ENCODE measurements at places on chromosomes 5 and 9.

GRCh38 chr5:2181149-2181548 lies 298.4 kb upstream of the IRX4 start:
- DNase-seq = no peak

DNA sequence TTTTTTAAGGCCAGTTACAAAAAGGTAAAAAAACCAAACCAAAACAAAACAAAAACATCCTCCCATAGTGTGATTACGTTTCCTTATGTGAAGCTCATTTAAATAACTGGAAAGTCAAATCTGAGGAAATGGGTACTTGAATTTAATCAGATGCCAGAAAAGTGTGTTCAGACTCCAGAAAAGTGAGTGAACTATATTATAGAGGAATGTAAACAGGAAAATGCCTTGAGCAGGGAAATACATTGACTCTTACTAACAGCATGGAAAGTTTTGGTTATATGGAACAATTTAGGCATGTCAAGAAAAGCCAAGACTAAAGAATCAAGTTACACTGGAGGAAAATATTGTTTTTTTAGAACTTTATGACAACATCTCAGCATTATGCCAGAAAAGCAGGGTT lies 37.8 kb upstream of the RNF20 start:
- no peak for DNase-seq

DNA sequence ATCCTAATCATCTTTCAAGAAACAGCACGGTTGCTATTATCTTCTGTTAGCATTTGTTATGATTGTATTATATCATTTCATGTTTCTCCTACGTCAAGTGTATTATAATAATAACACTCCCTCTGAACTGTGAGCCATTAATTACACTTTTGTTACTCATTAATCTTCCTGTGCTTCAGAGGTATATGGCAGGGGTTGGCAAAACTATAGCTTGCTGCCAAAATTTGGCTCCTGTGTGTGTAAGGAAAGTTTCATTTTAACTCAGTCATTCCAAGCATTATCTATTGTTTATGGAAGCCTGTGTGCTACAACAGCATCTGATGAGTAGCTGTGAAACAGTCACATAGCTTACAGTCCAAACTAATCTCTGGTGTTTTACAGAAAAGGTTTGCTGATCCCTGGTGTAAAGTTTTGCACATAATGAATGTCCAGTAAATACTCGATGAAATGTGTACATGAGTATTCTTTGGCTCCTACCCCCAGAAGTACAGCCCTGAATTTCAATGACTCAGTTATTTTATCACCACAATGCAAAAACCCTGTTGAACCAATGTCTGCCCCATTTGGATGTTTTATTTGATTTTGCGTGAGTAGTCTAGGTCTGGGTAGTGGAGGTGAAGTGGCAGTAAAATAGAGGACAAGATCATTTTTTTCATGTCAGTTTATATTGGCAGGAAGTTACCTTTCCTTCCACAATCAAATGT lies 648.2 kb downstream of the MAT2B start:
- no peak for DNase-seq

GRCh38 chr5:143177263-143177983 lies 226.1 kb downstream of the NR3C1 start:
- no peak for DNase-seq

- no peak for DNase-seq
Observed at GRCh38 chr9:17509701-17510100, 69.2 kb upstream of the SH3GL2 start.

GRCh38 chr5:69170495-69170894 lies 3.5 kb downstream of the CCNB1 start:
- no peak for DNase-seq

GRCh38 chr5:149256451-149256850 lies 15.2 kb upstream of the AFAP1L1 start:
- no peak for DNase-seq

- DNase-seq = no peak
Observed at GRCh38 chr9:129458663-129459546, 162.0 kb downstream of the C9orf50 start.

DNA sequence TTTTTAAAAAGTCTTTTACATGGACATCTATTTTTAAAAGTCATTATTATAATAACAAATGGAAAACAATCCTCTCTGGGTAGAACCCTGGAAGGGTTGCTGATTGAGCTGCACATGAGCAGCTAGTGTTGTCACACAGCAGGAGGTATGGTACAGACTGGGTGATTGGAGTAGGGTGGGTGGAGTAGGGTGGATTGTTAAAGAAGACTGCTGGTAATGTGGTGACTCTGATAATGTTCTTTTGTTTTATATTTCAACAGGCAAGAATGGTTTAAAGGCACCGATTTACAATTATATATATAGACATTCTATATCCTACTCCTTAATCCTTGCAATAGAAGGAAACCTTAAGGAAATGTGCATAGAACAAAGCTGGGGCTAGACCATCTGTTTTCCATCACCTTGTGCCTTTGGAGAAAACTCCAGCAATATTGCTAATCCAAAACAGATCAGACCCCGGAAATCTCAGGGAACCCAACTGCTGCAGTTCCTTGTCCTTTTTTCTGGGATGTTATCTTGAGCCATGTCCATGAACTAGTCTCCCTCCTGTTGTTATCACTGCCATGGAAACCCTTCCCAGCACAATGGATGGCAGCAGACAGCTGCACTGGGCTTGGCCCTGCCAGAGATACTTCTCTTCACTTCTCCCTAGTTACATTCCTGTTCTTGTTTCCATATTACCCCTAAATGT lies 129.7 kb downstream of the YIPF5 start:
- DNase-seq = no peak

DNA sequence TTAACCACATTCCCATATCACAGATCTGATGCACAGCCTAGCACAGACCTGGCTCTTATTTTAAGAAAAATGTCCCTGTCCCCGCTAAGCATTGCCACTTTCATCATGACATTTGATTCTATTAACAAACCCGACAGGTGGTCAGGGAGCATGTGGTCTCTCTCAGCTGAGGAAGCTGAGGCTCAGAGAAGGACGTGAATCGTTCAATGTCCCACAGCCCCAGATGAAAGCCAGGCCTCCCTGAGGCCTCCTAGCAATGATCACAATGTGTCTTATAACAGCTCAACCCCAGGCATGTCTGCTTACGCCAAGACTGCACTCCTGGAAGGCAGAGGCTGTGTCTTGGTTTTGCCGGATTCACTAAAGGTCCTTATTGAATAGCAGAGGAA lies 10.4 kb upstream of the CRB2 start:
- no peak for DNase-seq

- no peak for DNase-seq
Observed at GRCh38 chr9:114290561-114290986, 32.3 kb upstream of the ORM1 start.

- no peak for DNase-seq
Observed at GRCh38 chr5:77463905-77464304, 28.2 kb downstream of the WDR41 start.

DNA sequence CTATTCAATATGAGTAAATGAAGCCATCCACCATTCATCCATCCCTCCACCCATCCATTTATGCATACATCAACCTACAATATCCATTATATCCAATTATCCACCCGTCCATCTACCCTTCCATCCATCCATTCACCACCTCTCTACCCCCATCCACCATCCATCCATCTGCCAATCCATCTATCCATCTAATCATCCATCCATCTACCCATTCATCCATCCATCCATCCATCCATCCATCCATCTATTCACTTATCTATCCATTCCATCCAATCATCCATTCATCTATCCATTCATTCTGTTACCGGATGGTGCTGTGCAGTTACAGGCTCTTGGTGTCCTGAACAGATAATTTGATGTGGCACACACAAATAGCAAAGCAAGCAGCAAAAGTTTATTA lies 10.7 kb downstream of the PAEP start:
- DNase-seq = no peak

DNA sequence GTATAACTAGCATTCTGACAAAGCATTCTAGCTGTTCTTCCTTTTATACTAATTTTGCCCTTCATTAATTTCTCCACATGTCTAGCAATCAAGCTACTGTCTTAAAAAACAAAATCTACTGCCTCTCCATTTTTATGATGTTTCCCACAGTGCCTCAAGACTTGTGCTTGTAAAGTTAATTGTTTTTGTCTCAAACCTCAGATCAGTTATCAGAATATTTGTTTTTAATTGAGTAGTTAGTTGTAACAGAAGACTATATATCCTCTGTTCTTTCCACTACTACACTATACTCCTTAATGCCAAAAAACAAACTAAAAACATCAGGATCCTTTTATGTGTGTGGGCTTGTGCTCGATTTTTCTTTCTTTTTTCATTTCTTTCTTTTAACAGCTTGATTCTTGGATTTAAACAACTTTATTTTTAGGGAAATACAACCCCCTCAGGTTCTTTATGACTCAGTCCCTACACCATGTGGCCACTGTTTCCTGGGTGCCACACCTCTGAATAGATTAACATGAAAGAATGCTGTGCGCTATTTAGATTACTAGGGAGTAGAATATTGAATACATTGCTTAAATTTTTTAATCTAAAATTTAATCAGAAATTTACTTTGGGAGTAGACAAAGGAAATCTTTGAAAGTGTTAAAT lies 1.2 kb downstream of the ASPN start:
- DNase-seq = no peak

DNA sequence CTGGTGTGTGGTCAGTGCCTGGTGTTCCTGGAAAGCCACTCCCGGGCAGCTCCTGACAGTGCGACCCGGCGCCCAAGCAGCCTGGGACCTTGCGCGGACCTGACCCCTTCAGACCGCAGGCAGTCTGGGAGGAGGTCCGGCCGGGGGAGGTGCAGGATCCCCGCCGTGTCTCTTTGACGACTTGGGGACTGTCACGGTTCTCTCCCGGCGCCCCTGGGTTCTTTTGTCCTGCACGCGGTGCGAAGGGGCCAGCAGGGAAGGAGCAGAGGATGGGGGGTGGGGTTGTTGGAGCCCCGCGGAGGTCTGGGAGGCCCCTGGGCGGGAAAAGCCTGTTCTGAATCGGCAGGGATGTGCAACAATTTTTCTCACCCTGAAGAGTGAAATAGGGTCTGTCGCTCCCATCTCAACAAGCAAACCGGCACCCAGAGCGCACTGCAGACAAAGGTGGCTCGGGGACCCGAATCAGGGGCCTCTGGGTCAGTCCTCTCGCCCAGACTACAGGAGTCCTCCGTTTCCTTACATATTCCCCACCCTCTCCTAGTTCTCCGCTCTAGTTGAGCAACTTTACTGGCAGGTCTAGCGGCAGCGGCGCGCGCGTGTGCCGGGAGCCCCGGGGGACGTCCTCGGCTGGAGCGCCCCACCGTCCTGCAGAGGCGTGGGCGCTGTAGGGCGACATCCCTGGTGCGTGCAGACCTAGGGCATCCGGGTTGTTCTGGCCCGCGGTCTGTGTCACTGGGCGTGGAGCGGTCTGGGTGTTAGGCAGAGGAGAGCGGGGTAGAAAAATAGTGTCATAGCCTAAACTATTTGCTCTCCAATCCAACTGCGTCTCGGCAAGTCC lies 1.2 kb downstream of the VCAN start:
- DNase-seq = peak; percentile 29

DNA sequence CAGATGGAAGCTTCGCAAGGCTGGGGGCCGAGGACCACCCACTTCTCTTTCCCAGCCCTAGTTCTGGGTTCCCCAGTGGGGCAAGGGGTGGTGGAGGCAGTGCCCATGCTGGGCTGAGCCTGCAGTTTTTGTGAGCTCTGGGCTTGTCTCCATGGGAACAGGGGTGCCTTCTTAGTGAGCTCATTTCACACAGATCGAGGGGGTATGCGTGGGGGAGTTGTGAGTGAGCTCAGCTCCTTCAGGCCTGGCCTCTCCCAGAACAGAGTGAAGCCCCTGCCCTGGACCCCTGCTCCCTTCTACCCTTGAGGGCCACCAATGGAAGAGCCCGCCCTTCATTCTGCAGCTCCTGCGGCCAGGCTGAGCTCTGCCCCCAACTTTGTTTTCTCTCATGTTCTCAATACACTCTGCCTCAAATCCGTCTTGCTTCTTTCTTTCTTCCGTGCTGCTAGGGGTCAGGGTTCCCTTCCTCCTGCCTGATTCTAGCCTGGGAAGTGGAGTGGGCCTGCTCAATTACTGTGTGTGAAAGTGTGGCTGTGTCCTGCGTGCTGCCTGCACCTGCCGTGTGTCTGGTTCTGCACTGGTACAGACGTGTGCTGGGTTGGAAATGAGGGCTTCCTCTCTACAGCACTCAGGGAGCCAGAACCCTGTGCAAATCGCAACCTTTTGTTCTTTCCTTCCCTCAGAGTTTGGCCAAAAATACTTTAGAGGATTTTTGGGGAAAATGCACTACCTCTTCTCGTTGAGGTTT lies 9.0 kb upstream of the MYOZ3 start:
- no peak for DNase-seq

GRCh38 chr9:115117999-115118878 lies at the start of gene TNC:
Gene TNC (minus strand): TSS chr9:115118157. CDS start chr9:115091018, 27,139 bp downstream.
- peak; percentile 38 for DNase-seq

DNA sequence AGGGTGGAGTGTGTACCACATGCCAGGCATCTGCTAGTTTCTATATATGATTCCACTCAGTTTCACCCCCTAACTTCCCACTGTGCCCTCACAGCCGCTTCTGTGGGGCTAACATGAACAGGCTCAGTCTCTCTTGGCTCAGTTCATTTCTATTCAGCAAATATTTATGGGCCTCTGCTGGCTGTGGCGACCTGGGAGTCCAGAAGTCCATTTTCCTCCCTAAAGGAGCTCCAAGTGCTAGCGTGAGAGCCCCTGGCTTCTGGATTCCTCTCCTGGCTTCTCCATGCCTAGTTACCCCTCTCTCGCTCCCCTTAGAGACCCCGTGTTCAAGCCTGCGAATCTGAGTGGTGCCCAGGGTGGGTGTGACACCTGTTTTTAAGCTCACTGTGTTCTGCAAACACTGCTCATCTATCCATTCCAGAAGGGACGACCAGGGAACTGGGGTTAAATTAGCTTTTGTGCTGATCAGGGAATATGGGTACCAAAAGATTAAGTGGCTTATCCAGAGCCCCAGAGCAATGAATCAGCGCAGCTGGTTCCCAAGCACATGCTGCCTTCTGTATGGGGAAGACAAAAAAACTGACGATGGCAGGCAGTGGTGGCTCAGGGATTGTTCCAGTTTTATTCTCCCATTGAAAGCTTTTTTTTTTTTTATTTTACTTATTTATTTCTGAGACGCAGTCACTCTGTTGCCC lies 57.6 kb downstream of the HMCN2 start:
- DNase-seq = no peak

DNA sequence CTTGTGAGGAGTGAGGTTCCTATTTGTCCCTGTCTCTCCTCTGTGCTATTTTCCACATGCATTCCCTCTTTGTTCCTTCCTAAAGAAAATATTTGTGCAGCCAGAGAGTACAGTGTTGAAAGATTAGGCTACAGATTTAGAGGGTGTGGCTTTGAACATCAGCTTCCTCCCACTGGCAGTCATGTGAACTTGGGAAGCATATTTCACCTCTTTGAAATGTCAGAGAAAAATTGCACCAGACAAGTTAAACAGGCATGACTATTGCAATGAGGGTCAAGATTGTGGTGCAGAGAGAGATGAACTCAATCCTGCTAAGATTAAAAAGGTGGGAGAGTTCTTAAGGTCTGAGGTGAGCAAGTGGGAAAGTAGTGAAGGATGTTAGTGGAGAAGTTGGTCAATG lies 641.0 kb downstream of the DNAH5 start:
- DNase-seq = no peak

- no peak for DNase-seq
Observed at GRCh38 chr9:96513622-96514021, 63.7 kb downstream of the HABP4 start.

GRCh38 chr5:14581891-14582796 lies 552 bp downstream of the OTULINL start:
- peak; percentile 23 for DNase-seq

GRCh38 chr9:127458921-127459320 lies 7.6 kb downstream of the LRSAM1 start:
- DNase-seq = no peak
